ENCODE measurements at places on chromosomes 2 and 18.

DNA sequence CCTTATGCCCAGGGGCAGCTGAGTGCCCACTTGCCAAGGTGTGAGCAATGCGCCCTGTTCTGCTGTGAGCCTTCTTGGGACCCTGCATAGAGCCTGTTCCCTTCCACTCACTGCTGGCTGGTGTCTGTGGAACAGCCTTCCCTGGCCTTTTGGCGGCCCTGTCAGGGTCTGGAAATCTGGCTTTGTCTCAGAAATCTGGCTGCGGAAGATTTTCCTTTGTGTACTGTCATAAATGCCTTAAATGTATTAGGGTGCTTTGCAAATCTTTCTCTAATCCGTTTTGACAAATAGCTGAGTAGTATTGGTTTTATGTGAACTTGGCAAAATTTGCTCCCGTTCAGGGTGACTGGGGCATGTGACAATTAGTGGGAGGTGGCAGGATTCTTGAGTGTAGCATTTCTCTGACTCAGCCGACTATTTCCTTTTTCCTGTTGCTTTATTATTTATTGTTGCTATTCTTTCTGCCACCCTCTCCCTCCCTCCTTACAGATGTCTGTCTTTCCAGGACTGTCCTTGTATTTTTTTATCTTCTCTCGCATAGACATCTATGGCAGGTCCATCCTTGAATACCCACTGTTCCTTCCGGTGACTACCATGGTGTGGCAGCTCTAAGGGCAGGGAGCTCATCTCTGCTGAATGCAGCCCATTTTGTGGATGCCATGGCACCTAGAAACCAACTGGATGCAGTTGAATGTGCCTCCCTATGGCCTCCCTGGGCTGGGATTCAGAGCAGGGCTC is 41.8 kb downstream of the LDLRAD4 start:
- DNase-seq: no peak

DNA sequence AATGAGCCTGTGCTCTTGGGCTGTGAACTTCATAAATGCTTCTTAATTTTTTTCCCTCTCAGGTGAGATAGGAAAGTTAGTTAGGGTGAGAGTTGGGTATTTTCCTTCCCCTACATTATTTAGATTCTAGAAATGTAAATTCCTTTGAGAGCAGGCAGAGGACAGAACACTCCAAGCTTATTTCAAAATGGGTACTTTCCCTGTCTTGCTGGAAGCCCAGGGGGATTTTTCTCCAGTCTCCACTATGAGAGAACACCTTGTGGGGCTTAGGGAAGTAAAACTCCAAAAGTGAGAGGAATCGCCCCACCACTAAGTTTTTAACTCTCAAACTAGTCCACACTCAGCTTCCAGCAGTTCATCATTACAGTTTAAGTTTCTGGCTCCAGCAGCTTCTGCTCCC is 253.2 kb upstream of the CTAGE1 start:
- DNase-seq: no peak

- DNase-seq: no peak
Measured at GRCh38 chr18:58714259-58714658, 43.0 kb downstream of the MALT1 start.

- no peak for DNase-seq
Measured at GRCh38 chr2:18645315-18645714, 55.9 kb upstream of the NT5C1B start.

DNA sequence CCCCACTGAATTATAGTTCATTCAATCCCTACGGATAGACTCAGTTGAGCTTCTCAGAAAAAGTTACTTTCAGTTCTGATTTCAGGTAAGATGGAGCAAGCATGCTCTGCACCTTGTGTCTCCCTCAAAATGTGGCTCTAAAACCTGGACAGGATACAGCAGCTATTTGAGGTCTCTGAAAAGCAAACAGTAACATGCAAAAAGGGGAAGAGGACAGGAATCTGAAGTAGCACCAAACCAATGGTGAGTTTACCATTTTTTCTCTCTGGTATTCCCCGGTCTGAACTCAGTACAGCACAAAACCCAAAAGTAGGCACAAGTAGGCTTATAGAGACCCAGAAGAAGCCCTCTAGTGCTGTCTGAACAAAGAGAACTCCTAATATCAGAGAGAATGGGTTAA is 34.1 kb downstream of the LANCL1 start:
- DNase-seq: no peak

GRCh38 chr18:33853187-33853586 is 275.2 kb downstream of the ASXL3 start:
- DNase-seq: no peak

- DNase-seq: no peak
Measured at GRCh38 chr2:218988164-218988563, 3.2 kb upstream of the FEV start.

- no peak for DNase-seq
Measured at GRCh38 chr2:225599856-225600255, 200.3 kb downstream of the NYAP2 start.

- DNase-seq: no peak
Measured at GRCh38 chr2:46117379-46117778, 179.8 kb upstream of the EPAS1 start.

GRCh38 chr2:98727369-98728087 is 3.4 kb downstream of the MGAT4A start:
- no peak for DNase-seq

GRCh38 chr18:13262839-13263691 is 44.5 kb downstream of the LDLRAD4 start:
- DNase-seq: no peak

GRCh38 chr2:127188797-127189196 is 31.3 kb downstream of the CYP27C1 start:
- DNase-seq: no peak

DNA sequence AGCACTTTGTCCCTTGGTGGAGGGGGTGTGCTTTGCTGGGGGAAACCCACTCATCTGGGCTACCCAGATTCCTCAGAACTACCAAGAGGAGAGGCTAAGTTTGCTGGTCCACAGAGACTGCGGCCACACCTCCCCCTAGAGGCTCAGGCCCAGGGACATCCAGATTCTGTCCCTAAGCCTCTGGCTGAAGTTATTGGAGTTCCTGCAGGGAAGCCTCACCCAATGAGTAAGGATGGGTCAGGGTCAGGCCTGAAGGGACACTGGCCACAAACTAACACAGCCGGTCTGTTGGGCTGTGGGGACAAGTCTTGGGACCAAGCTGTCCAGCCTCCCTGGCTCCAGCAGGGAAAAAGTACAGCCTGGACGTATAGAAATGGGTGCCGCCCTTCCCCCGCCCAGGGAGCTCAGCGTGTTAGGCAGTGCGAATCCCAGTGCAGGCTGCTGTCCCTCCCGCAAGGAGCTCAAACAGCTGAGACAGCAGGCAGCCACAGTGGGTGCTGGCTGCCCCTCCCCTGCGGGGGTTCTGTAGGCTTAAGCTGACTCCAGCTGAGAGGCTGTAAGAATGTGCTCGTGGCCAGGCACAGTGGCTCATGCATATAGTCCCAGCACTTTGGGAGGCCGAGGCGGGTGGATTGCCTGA is 86.9 kb upstream of the ARL5A start:
- DNase-seq: no peak

Data from GM18507 (cell line).